ENCODE measurements at places on chromosomes 11 and 22. TPM values are rescaled to one million over a fixed set of nuclear protein-coding genes. Genes with fewer than 3 reads are reported as not detected.

GRCh38 chr22:43205748-43206508 is 19.0 kb upstream of the TTLL12 start:
- no peak for DNase-seq

DNA sequence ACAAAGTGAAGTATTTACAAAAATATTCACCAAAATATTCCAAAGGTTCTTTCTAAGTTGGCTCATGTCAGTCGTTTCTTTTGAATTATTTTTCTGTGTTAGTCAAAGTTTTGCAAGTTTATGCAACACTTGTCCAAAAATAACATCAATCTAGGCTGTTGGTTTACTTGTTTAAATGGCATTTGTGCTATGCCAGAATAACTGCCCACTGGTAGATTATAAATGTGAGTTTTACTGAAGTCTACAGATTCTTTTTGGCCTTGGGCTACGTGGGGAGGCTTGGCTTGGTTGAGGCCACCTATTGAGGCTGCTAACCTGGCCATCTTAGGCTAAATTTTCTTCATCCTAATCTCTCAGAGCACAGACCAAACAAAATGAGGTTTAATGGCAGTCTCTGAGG is 1091.9 kb upstream of the RAG2 start:
- no peak for DNase-seq

The IL10RA gene
- total RNA-seq = 0.09 TPM

- no peak for DNase-seq
Measured at GRCh38 chr22:45889539-45890350, 87.2 kb downstream of the WNT7B start.

DNA sequence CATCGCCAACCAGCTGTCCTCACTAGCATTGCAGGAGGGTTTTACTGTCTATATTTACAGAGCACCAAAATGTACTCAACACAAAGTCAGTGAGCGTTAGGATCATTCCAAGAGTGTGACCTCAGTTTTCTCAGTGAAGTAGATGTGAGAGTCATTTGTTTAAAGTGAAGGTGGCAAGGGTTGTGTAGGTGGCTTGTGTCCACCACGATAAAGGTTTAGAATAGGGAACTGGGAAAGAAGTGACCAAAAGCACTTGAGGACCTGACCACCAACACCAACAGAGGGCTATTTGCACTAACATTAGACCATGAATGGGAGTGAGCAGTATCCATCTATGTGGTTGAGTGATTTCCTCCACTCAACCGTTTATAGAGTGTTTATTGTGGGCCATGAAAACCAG is 152.5 kb upstream of the POU2AF2 start:
- no peak for DNase-seq

DNA sequence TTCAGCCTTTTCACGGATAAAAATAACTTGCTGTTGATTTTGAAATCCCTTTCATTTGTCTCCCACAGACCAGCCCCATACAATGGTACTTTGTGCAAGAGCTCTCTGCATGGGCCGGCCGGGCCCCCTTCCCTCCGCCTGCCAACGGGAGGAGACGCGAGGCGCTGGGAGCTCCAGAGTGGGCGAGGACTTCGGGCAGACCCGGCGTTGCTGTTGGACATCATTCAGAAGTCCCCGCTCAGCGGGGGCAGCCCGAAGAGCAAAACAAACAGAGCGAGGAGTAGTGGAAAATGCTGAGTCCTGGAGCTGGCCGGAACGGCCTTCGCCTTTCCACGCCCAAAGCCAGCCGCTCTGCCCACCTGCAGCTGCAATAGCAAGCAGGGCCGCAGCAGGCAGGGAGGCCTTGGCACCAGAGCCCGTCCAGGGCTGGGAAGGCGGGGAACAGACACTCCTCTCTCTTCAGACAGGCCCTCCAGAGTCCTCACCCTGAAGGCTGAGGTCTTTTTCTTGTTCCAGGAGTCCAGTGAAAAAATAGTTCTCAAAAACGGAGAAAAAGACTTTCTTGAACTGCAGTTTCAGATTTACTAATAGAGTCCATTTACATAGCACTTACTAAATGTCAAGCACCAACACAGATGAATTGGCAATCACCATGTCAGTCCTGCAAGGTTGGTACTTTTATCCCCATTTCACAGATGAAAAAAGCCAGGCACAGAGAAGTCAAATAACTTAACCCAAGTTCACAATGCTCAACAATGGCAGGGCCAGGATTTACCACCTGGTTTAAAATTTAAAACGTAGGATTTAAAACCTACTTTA is 135.5 kb downstream of the ETS1 start:
- peak; percentile 19 for DNase-seq
